ENCODE measurements at places on chromosomes 5 and 9.

DNA sequence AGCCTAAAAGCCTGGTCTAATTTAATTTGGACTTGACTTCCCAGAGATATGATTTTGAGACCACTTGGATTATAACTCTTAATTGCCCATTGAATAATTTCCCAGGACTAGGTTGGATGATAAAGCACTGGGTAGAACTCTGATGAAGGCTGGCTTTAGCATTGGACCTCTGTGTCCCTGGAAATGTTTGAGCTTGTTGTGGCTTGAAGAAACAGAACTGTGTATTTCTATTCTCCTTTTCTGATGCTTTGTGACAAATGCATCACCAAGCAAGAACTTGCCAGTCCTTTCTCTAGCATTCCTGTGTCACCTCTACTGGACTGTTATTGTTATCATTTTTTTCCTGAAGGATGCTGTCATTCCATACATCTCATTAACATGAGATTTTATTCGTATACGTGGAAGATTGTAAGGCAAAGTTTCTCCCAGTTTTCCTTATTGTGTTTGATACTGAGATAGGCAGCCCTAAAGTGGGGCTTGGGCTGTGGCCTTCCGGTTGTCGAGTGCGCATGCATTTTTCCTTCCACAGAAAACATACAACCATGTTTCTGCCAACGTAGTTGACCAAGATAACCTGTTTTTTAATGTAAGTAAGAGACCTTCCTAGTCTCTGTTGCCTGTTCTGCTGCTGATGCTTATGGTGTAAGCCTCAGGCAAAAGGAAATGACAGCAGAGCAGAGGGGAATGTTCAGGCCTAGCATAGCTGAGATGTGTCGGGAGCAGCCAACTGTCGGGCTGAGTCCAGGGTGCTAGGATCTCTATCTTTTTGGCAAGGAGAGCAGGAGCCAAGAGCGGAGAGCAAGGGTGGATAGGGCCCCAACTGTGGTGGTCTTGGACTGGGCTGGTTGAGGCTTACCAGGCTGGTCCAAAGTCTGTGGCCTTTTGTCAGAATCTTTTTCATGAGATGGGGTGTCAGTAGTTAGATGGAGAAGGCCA, 2.3 kb downstream of the NTRK2 start:
- DNase-seq: no peak

DNA sequence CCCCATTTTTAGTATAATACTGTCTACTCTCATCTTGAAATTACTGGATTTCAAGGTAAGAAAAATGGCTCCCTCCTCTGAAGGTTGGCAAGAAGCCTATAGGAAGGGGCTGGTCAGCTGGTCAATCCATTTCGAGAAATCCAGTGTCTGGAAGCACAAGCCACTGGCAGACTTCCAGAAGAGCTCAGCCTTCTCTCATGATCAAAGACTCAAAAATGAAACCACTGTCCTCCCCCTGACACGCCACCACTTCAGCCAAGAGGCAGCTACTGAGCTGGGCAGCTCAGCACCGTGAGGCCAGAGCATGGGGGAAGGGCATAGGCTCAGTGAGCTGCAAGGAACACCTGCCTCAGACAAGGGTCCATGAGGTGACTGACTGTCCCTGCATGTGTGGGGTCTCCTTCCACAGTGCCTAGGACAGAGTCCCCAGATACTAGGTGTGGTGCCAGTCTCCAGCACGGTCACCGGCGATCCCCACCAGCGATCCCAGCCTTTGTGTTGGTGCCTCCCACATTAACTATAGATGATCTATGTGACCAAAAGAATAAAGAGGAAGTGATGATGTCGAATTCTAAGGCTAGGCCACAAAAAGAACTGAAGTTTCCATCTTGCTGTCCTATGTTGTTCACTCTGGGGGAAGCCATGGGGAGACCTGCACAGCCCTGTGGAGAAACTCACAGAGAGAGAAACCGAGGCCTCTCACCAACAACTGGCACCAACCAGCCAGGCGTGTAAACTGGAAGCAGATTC, 100.1 kb upstream of the LRRTM2 start:
- DNase-seq: peak; percentile 37

DNA sequence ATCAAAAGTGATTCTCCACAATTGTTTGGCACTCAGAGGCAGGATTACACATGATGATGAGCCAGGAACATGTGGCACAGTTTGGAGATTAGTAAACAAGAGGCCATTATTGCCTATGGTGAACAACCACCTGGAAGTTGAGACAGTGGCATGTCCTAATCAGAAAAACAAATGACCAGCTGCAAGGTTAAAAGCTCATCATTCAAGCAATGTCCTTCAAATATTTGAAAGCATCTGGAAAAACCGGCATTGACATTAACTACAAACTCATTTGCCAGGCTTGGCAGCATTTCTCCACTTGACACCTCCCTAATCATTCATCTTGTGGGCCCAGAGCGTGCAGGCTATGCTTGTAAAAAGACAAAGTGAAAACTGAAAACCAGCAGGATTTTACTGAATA, 80.6 kb upstream of the MEGF10 start:
- DNase-seq: peak; percentile 13

- no peak for DNase-seq
Measured at GRCh38 chr9:8419596-8420275, 620.2 kb upstream of the DMAC1 start.

GRCh38 chr5:13814301-13814700, 130.2 kb downstream of the DNAH5 start:
- no peak for DNase-seq

DNA sequence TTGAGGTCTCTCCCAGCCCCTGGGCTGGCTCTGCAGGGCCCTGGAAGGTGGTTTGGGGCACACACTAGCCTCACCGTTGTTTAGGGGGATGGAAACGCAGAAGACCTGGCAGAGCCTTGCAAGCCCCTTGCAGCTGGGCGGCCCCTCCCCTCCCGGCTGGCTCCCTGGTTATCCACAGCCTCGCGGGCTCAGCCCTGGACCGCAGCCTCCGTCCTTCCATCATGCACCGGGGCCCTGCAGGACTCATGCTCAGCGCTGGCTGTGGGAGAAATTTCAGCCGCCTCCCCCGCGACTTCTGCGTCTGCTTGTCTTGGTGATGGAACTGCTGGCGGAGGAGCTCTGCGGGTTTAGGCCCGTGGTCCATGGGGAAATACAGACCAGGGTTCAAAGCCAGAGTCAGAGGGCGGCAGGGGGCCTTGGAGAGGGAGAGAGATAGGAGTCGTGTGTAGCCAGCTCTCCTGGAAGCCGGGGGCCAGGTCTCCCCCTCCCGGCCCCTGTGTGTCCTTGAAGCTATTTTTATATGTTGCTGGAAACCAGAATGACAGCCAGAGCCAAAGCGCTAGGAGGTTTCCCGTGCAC, 75.8 kb upstream of the IER5L start:
- DNase-seq: no peak

- no peak for DNase-seq
Measured at GRCh38 chr9:123335986-123336329, 20.0 kb upstream of the CRB2 start.
